ENCODE measurements at places on chromosomes 16 and 17.

GRCh38 chr17:43043307-43043706 lies 18.3 kb downstream of the RND2 start:
- no peak for DNase-seq

- DNase-seq = peak; percentile 18
Observed at GRCh38 chr17:80141463-80142165, 5.3 kb downstream of the EIF4A3 start.

- no peak for DNase-seq
Observed at GRCh38 chr16:10694830-10695229, at the start of gene TEKT5. Gene TEKT5 (minus strand): TSS chr16:10694930. CDS start chr16:10694873, 57 bp downstream.

DNA sequence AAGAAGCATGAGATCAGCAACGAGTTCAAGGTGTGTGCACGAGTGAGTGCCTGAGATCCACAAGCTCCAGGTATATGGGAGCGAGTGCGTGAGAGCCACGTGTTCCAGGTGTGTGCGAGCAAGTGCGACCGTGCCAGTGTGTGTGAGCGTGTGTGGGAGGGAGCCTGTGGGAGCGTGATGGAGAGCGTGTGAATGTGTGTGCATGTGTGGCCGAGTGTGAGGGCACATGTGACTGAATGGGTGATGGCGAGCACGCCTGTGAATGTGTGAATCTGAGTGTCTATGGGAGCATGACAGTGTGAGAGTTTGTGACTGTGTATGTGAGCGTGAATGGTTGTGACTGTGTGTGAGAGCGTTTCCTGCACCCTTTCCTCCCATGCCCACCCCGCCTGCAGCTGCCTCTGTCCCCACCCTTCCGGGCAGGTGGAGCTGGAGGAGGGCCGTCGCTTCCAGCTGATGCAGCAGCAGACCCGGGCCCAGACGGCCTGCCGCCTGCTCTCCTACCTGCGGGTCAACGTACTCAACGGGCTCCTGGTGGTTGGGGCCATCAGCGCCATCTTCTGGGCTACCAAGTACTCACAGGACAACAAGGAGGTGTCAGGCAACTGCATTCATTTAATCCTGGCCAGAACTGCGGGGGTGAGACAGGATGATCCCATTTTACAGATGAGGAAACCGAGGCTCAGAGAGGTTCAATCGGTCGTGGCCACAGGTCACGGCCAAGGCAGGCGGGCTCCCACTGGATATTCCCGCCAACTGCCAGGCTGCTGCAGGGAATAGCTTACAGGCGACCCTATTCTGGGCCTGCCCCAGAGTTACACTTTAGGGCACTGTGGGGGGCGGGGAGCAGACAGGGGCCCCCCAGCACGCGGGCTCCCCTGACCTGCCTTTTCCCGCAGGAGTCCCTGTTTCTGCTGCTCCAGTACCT lies 3.7 kb downstream of the TMC8 start:
- peak; percentile 81 for DNase-seq

- DNase-seq = no peak
Observed at GRCh38 chr16:84595052-84595481, 22.8 kb downstream of the COTL1 start.

GRCh38 chr16:54402270-54402669 lies 115.7 kb upstream of the IRX3 start:
- no peak for DNase-seq

GRCh38 chr16:71474864-71475263 lies 12.8 kb upstream of the ZNF23 start:
- DNase-seq = no peak

DNA sequence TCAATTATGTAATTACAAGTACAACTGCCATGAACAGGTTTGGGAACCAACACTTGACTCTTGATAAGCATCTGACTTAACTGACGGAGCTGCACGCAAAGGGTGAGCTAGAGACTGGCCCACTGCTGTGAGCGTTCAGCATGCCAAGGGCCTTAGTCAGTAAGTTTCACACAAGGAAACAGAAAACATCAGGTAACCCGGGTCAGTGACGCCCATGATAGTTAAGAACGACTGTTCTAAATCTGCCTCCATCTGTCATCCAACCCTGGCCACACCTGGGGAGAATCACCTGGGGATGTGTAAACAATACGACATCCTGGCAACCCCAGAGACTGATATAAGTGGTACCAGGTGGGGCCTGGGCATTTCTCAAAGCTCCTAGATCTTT lies 12.3 kb downstream of the SMIM5 start:
- DNase-seq = no peak

DNA sequence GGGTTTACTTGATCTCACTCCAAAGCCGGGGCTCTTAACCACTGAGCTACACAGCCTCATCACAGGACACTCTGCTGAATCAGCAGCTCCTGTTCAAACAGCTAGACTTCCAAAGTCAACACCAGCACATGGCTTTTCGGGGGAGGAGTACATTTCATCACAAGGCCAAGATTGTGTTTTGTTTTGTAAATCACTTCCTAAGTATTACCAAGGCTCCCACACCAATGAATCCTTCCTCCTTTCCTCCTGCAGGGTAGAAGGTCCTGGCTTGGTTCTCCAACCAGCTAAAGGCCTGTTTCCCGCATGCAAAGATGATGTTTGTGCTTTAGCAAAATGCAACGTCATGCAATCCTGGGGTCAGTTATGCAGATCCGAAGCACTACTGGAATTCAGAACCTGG lies 152.5 kb downstream of the XYLT1 start:
- no peak for DNase-seq

- no peak for DNase-seq
Observed at GRCh38 chr16:84341528-84342295, 26.6 kb upstream of the ATP2C2 start.

Data from activated T-cell treated with anti-CD3 and anti-CD28 coated beads, Interleukin-2, amount 50 U/mL, for 24 hours (primary cell).